Peyer's patch (tissue), 4 donors: ENCODE measurements at places on chromosomes 5 and 9.

DNA sequence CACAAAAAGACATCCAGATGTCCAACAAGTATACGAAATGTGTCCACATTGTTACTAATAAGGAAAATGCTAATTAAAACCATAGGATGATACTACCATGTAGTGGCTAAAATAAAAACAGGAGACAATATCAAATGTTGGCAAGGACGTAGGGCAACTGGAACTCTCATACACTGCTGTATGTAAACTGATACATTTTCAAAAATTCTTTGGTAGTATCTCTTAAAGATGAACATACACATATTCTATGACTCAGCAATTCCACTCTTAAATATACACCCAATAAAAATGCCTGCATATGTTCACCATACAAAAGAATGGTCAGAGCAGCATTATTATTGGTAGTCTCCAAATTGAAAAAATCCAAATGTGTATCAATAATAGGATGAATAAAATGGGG is 2.9 kb upstream of the CCDC180 start:
- DNase-seq = no peak

- no peak for DNase-seq
Observed at GRCh38 chr5:114208120-114208519, 153.8 kb upstream of the KCNN2 start.

DNA sequence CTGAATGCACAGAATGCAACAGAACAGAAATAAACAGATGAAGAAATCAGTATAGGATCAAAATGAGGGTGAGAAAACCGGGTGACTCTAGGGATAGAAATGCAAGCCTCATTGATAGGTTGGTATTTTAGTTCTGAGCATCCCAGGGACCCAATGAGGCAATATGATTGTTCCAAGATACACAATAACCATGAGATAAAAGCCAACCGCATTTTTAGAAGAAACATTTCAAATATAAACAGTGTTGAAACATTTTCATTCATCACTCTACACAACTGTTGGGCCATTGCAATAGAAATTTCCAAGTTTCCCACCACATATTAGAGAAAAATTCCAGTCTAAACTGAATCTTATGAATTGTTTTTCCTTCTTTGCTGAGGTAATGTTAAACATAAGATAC is 452.3 kb upstream of the PTGER4 start:
- no peak for DNase-seq

- DNase-seq = no peak
Observed at GRCh38 chr9:37382161-37382981, 40.1 kb upstream of the GRHPR start.

- DNase-seq = no peak
Observed at GRCh38 chr5:79173626-79174025, 62.0 kb downstream of the BHMT start.

GRCh38 chr5:75526070-75526469 is 14.4 kb downstream of the POLK start:
- DNase-seq = no peak

GRCh38 chr5:29896646-29897045 is 1296.8 kb upstream of the CDH6 start:
- no peak for DNase-seq
